ENCODE measurements at places on chromosomes 2 and 18.

DNA sequence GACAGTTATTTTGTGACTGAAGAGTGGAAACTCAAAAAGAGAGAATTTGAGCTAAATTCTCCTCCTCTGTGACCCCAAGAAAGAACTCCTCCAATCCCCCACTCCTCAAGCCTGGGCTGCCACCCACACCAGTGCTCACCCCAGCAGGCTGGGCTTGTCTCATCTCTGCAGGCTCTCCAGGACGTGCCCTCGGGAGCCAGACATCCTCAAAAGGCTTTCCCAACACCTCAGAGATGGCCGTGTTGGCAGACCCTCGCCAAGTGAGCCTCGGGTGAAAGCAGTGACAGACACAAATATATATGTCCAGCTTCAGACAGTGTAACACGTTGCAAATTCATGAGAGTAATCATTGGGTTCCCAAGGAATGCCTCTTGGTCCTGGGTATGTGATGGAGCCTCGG is 377.7 kb upstream of the SALL3 start:
- DNase-seq = no peak

- no peak for DNase-seq
Observed at GRCh38 chr2:57434441-57434840, 612.2 kb upstream of the VRK2 start.

- DNase-seq = no peak
Observed at GRCh38 chr18:46418663-46419260, 238.3 kb downstream of the LOXHD1 start.

- no peak for DNase-seq
Observed at GRCh38 chr2:201924453-201924852, 109.2 kb upstream of the FZD7 start.

DNA sequence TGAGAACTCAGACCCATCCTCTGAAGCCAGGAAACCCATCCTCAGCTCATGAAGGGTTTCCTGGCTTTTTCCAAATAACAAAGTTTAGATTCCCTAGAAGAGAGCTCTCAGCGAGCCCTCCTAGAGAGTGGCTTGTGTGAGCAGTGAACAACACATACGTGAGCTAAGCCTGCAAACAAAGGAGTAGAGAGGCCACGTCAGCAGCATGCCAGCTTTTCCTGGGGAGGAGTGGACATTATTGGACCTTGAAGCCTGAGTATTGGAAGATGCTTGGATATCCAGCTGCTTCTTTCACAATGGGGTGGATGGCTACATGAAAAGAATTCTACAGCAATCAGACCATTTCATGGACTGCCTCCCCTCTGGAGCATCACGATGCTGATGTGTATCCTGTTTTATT is 21.1 kb downstream of the KIF5C start:
- no peak for DNase-seq

GRCh38 chr2:160225722-160226121 is 25.6 kb upstream of the ITGB6 start:
- no peak for DNase-seq

DNA sequence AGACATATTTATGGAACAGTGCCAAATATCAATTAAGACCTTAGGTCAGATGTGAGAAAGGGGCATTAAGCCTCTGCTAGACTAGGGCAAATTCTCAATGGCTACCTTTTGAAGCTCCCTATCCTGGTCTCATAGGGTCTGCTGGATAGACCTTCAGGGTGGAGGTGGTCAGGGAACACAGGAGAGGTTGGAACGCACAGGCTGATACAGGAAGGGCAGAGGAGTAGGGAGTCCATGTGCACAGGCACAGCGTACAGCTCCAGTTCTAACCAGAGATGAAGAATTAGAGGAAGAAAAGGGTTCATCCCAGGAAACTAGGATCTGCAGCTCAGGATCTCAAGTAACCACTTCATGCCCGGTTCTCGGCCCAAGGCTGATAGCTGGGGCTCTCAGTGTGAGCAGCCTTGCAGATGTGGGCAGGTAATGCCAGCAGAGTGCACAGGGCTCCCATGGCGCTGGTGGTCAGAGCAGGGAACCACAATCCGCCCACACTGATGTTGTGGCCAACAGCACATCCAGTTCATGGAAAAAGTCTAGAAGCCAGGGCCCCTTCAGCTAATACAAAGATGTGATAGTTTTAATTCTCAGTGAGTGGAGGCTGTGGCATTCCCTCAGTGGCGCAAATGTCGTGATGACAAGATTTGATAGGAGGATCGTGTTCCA is 3.4 kb upstream of the EVA1A start:
- no peak for DNase-seq

DNA sequence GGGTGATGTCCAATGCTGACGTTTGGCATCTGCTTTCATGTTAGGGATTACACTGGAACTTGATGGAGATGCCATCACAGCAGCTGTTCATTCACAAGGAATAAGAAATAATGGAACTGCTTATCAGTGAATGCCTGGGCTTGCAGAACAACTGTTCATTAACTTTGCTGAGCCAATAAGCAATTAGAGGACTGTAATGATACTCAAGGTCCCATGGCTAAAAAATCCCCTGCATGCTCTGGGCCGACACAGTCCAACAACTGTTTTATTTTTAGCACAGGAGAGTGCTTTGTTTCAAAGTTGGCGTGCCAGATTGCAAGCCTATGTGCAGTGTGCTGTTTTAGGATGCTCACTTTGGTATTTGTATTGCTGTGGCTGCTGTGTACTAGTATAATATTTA is 408.0 kb upstream of the RGPD4 start:
- DNase-seq = no peak

GRCh38 chr18:48800876-48801727 is 149.7 kb downstream of the SMAD7 start:
- DNase-seq = no peak

DNA sequence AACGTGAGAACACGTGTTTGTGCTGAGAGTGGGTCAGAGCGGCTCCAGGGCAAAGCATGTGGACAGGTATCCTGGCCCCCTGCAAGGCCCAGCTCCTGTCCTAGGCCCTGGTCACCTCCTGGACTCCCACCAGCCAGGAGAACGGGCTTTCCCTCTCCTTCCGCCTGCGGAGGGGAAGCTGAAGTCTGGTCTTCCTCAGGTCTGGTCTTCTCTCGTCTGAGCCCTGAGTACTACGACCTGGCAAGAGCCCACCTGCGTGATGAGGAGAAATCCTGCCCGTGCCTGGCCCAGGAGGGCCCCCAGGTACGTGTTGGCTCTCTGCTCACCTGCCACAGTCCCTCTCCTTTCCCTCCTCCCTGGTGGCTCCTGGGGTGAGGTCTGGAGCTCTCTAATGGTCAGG is 963 bp downstream of the GNLY start:
- DNase-seq = no peak

GRCh38 chr2:3432067-3432466 is 52.6 kb downstream of the TRAPPC12 start:
- peak; percentile 53 for DNase-seq

DNA sequence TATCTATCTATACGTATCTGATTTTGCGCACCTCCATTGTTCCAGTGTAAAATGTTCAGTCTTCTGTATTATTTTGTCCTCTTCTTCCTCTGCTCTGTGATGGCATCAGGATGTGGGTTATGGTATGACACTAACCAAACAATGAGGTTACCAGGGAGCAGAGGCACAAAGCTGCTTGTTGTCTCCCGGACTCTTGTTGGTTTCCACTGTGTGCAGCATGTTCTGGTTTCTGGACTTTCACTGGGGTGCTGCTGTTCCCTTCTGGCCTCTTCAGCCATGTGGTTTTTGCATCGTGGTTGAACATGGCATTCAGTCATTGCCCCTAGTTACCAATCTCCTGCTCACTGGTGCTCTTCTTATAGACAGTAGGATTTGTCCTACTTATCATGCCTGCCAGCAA is 665.9 kb downstream of the CBLN2 start:
- DNase-seq = no peak

GRCh38 chr2:88638743-88639142 is 11.5 kb upstream of the EIF2AK3 start:
- DNase-seq = no peak

- no peak for DNase-seq
Observed at GRCh38 chr2:126883666-126884040, 15.0 kb upstream of the TEX51 start.

DNA sequence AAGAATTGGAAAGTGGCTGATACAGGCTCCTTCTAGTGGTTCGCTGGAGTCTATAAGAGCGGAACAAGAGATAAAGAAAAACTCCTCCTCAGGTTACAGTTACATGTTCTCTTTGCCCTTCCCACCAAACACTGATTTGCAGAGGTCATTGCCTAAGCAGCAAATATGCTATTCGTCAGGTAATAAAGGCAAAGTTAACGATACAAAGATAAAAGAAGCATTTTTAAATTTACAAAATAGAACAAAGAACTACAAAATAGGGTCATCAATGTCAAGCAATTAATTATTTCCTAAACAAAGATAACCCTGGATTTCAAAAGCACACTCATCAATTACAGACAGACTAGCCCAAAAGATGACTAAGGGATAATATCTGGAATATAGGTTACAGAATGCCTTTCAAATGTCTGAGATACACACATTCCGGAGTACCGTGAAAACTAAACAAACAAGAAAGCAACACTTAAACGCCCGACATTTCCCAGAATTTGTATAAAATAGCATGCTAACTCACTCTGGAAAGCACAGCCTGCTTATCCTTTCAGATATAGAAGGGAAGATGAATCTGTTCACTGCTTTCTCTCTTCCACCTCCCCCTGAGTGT is 186.4 kb downstream of the MREG start:
- DNase-seq = no peak

- DNase-seq = no peak
Observed at GRCh38 chr2:206766057-206766930, 888 bp downstream of the FASTKD2 start.

GRCh38 chr2:5121642-5122041 is 570.5 kb upstream of the SOX11 start:
- DNase-seq = no peak

DNA sequence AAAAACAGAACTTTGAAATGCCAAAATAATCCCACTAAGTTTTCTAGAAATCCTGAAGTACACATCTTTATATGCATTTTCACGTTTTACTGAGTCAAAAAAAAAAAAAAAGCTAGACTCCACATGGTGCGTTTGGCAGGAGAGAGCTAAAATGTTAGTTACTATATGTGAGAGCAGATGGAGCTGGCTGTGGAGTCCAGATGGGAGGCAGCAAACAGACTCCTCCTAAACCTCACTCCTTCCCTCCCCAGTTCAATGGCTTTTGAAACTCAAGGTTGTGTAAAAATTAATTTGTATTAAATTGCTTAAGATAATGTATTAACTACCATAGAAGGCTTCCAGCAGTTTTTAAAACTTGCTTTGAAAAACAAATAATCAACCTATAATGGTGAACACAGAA is 248.8 kb downstream of the AGPS start:
- DNase-seq = peak; percentile 51

GRCh38 chr2:8693157-8693821 is 11.4 kb downstream of the ID2 start:
- no peak for DNase-seq

- no peak for DNase-seq
Observed at GRCh38 chr2:228527197-228527881, 345.9 kb upstream of the SPHKAP start.

DNA sequence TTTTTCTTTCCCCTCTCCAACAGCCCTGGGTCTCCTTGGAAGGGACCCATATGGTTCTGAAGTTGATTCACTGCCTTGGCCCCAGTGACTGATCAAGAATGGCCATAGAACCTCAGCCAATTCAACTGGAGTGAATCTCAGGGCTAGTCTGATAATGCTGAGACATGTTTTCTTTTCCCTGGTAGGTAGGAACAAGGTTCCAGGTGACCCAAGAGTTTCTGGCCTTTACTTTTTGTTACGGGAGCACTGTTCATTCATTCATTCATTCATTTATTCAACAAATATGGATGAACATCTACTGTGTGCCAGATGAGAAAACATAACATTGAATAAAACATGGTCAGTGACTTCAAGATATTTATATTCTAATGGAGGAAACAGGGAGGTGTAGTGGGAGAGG is 3.1 kb upstream of the ZCCHC2 start:
- no peak for DNase-seq

DNA sequence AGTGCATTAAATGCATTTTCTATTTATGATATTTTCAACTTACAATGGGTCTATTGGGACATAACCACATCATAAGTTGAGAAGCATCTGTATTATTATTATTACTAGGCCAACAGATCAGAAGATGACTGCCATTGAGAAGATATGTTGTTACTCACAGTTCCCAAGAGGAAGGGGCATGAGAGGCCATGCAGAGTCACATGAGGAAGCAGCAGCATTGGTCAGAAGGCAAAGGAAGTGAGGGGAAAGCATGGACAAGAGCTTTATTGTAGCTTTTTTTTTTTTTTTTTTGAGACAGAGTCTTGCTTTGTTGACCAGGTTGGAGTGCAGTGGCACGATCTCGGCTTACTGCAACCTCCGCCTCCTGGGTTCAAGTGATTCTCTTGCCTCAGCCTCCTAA is 66.2 kb upstream of the LCLAT1 start:
- DNase-seq = no peak

DNA sequence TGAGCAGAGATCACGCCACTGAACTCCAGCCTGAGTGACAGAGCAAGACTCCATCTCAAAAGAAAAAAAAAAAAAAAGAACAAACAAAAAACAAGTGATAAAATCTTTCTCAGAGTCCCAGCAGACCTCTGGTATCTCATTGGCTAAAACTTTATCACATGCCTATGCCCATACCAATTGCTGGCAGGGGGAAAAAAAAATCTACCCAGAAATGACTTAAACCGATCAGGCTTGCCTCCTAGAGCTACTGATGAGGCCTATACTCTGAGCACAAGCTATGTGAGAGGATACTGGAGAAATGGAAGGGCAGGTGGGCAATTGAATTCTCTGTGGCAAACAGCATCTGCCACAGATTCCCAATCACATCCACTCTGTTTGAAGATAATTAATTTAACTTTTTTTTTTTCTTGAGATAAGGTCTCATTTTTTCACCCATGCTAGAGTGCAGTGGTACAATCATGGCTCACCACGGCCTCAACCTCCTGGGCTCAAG is 49.0 kb downstream of the FBXO36 start:
- no peak for DNase-seq

GRCh38 chr2:71130905-71131244 is 441 bp downstream of the MPHOSPH10 start:
- no peak for DNase-seq

DNA sequence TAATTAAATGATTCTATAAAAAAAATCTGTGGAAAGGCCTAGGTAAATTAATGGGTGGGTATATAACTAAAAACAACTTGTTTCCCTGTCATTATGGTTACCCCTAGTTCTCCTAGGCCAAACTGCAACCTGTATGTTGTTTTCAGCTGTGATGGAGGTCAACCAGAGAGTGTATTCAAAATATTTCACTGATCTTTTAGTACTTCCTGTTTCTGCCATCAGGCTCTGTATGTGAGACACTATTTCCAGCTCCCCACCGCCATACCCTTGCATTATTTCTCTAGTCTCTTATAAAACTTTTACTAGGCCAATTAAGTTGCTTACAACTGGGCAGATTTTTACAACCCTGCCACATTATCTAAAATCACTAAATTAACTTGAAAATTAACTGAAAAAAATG is 21.0 kb upstream of the CDKL4 start:
- DNase-seq = no peak
